ENCODE measurements at places on chromosomes 2 and 18.

DNA sequence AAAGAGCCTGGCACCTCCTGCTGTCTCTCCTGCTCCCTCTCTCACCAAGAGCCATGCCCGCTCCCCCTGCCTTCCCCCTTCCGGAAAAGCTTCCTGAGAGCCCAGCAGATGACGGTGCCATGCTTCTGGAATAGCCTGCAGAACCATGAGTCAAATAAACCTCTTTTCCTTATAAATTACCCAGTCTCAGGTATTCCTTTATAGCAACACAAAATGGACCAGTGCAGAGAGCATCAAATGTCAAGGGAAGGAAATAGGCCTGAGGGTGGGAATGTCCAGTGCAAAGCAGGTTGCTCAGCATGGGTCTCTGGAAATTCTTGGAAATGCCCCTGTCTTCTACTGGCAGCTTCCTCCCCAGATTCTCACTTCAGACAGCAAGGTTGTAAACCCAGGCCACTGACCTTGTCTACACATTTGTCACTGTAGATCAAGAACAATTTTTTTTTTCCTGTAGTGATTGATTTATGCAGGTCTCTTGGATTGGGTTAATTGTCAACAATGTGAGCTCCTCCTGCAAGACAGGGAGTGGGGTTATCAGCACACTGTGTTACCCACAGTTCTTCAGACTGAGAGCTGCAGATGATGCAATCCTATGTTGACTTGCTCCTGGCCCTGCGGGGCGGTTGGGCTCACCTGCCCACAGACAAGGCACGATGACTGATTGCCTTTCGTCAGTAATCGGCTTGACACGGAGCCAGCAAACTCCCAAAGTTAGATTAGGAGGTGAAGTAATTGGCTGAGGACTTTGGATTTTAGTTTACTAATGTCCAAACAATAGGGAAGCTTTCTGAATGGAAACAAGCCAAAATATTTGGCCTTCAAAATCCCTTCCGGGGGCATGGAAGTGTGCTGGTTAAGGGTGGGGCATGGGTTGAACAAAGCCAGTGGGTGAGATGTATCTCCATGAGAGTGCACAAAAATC is 5.4 kb upstream of the BOD1L2 start:
- DNase-seq: no peak

DNA sequence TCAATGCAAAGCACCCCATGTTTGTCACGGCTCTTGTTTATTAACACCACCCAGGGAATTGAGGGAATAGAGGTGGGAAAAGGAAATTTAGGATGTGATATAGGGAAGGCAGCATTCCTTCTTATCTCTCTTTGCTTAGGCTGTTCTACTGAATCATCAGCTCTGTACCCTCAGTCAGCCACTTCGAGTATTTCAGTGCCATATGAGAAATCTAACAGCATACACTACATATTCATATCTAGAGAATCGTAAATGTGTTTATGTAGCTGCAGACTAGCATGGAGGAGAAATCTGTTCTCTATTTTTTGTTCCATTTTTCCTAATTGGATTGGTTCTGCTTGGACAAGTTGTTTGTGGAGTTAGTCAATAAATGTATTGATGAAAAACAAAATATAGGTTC is 187.8 kb downstream of the CTNNA2 start:
- no peak for DNase-seq

- no peak for DNase-seq
These were observed 95.7 kb downstream of the MAP3K20 start for GRCh38 chr2:173171321-173171720.

DNA sequence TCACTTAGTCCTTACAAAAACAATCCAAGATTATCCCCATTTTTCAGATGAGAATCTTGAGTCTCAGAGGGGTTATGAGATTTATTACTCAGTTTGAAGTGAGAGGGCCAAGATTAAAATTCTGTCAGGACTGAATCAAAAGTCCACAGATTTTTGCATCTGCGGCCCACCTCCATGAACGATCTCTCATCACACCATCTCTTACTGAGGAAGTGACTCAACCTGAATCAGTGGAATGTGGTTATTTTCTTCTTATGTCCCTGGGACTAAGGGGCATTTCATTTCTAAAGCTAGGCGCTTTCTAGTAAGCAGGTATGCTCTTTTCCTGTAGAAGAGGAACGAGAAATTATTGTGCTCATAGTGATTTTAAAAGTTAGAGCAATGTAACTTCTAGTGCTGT is 360.3 kb upstream of the SPHKAP start:
- DNase-seq: no peak

GRCh38 chr2:227506456-227506855 is 34.5 kb downstream of the AGFG1 start:
- no peak for DNase-seq

GRCh38 chr2:240259201-240259923 is 118.9 kb upstream of the OTOS start:
- no peak for DNase-seq

DNA sequence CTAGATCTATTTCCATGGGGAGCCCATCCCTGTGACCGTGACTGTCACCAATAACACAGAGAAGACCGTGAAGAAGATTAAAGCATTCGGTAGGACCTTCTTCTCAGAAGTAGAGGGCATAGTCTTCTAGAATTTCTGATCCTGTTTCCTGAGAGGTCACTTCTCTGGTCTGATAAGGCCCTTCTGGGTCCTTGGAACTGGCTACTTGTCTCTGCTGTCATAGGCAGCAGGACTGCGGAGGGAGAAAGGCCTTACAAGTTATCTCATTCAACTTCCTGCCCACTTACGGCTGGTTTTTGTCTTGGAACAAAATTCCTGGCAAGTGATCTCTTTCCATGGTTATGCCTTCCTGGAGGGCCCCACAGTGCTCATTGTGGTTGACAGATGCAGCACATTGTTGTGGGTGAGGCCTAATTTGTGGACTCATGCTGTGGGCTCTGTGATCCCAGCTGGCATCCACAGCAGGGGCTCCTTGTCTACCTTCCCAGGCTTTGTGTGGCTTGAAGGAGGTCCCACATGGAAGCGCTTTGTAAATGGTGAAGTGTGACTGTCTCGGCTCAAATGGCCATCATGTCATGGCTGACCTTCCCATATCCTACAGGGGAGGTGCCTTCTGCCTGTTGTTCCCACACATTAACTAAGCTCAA is 22.0 kb downstream of the SAG start:
- no peak for DNase-seq

DNA sequence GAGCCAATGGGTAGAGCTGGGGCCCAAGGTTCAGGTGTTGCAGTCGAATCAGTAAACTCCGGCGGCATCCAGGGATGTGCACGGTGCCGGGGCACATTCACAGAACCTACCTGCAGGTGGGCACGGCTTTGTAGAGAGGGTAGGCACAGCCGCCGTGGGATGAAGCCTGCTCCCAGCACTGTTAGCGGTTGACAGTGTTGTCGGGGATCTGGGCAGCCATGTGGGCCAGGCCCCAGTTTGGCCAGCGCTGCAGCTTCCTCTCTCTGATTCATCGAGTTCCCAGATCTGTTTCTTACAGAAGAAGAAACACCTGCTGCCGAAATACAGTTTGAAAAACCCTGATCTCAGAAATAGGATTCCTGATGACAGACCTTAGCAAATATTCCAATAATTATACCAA is 274.8 kb downstream of the AGAP1 start:
- no peak for DNase-seq

DNA sequence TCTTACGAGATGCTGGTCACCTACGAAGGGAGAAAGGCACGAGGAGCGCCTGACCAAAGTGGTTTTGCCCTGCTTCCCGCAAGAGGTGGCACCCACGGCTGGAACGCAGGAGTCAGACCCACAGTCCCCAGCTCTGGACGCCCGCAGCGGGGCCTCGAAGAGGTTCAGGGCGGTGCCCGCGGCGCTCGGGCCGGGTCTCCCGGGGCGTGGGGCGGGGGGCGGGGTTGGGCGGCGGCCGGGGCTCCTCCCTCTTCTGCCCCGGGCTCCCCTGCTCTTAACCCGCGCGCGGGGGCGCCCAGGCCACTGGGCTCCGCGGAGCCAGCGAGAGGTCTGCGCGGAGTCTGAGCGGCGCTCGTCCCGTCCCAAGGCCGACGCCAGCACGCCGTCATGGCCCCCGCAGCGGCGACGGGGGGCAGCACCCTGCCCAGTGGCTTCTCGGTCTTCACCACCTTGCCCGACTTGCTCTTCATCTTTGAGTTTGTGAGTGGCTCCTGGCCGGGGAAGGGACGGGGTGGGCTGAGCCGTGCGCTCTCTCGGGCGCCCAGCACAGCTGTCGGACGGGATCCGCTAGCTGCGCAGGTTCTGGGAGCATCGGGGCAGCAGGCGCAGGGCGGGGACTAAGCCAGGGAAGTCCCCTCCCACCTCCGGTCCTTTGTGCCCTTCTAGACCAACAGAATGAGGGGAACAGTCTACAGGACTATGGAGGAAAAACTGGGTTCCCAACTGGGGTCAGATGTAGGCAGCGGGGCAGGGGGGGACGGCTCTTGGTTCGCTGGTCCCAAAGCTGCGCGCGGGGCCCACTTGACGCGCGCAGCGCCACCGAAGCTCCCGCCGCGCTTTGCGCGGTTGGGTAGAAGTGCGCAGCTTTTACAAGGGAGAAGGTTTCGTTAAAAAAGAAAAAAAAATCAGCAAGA is at the start of gene MAL:
TSS of gene MAL (plus strand) at position 303 of the 914 bp plus-strand sequence. CDS start at position 388, 85 bp downstream.
- DNase-seq: peak; percentile 57

- no peak for DNase-seq
These were observed 335.5 kb downstream of the CLIP4 start for GRCh38 chr2:29450596-29451222.

- DNase-seq: no peak
These were observed 82.4 kb downstream of the TTC32 start for GRCh38 chr2:19819097-19820065.

DNA sequence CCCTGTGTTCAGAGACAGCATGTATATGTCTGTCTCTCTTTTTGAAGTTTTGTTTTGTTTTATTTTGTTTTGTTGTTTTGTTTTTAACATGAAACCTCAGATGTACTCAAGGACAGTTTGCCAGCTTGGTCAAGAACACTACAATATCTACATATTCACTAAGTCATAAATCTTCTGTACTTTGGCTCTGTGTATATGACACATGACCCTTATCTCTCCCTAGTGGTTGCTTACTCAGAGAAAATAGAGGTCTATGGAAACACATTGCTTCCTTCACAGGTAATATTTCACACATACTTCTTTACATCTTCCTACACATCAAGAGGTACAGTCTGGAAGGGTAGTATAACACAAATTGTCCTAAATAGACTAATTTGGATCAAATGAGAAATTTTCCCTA is 312.6 kb upstream of the VRK2 start:
- no peak for DNase-seq

DNA sequence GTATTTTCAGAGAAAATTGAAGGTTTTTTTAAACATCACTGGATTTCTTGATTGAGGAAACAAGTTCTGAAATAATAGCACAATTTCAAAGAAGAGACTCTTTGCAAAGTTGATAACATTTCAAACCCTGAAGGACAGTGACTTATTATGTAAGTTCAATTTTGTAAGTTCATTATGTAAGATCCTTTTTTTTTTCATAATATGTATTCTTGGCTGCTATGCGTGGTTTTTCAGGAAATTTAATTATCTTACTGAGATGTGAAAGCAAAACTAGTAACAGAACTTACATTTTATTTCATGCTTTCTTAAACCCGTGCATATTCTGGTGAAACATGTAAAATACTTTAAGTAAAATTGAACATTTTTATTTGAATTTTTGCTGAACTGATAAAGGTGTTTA is 65.4 kb downstream of the RIF1 start:
- no peak for DNase-seq

DNA sequence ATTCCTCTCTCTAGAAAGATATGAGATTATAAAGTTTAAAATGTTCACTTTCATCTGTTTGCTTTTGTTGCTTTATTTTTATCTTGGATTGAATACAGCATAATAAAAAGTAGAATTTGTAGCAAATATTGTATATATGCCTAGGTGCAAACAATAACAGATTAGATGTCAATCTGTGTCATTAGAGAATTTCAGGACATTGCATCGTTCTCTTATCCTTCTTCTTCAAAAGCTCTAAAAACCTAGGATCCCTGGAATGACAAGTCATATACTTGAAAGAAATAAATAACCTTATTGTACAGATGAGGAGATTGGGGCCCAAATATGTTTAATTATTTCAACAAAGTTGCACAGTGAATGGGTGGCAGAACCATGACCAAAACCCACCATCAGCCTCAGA is 102.8 kb upstream of the BZW1 start:
- no peak for DNase-seq

GRCh38 chr2:106789185-106789584 is 96.8 kb downstream of the ST6GAL2 start:
- no peak for DNase-seq

- no peak for DNase-seq
These were observed 15.3 kb upstream of the PTPN4 start for GRCh38 chr2:119744335-119744939.

DNA sequence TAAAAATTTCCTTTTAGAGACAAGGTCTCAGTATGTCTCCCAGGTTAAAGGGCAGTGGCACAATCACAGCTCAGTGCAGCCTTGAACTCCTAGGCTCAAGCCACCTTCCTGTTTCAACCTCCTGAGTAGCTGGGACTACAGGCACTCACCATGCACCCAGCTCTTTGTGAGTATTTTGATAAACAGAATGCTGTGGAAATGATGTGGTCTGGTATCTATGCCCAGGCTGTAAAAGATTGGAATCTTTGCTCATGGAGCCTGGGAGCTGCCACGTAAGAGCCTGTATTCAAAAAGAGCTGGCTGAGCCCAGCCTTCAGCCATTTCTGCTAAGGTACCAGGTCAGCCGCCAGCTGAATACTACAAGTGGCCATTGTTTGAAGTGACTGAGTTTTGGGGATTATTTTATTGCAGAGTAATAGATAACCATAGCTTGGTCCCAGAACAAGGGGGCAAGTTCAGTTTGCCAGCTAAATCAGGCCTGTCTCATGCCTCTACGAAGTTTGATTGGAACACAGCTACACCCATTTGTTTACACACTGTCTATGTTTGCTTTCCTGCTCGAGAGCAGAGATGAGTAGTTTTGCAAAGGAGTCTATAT is 21.3 kb upstream of the ARL5A start:
- DNase-seq: no peak

GRCh38 chr2:19900931-19901441 is 797 bp downstream of the TTC32 start:
- DNase-seq: no peak

DNA sequence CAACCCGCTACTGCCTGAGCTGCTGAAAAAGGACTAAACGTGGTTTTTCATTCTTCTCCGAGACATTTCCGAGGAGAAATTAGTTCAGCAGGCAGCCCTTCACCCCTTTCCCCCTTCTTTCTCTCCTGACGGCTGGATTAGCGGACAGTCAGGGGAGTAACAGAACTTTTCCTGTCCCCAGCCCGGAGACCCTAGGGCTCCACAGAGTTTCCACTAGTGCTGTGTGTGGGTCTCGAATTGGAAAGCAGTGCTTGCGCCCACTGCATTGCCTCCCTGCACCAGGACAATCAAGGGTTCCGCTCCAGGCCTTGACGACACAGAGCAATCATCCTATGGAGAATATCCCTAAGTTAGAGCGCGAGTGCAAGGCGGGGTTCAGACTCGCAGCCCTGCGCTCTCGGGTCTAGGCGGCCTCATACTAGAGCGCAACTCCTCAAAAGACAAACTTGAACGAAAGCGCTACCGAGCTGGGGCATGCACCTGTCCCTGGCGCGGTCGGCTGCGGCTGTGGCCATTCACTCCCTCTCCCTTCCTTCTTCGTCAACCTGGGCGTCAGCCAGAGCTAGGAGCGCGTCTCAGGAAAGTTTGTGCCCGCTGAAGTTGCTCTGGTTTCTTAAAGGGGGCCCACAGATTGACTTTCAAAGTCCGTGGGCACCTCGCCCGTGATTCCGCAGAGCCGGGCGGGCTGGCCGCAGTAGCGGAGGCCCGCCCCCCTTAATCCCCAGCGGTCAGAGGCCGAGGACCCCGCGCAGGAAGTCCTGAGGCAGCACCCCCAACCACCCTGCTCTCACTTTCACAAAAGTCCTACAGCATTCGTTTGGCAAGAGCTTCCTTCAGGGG is 801 bp downstream of the OSR1 start:
- peak; percentile 11 for DNase-seq

Data from activated CD4-positive, alpha-beta T cell treated with anti-CD3 and anti-CD28 coated beads, Interleukin-2, amount 50 U/mL, for 1 hour (primary cell).